T-helper 2 cell (primary cell): ENCODE measurements at places on chromosomes 5 and 9.
A peak's percentile ranks its signal among the peaks of the same experiment; 100 is the strongest.

GRCh38 chr5:160494451-160494850, 72.8 kb downstream of the PTTG1 start:
- no peak for DNase-seq

DNA sequence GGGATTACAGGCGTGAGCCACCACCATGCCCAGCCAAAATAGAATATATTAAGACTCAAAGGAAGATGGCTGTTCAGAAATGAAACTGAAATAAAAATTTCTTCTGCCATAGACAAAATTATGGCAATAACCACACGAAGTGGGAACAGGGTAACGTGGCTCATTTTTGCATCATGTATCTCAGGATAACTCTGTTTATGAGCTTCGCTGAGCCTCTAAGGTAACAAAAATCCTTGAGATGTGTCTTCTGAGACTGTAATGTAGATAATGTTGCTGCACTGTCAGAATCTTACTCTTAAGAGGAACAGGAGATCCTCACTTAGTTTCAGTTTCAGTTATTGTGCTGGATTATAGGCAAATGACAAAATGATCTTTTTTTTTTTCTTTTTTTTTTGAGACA, 153.8 kb downstream of the GOLPH3 start:
- no peak for DNase-seq

GRCh38 chr9:98132806-98133631, 14.0 kb upstream of the TRIM14 start:
- DNase-seq, result no peak

DNA sequence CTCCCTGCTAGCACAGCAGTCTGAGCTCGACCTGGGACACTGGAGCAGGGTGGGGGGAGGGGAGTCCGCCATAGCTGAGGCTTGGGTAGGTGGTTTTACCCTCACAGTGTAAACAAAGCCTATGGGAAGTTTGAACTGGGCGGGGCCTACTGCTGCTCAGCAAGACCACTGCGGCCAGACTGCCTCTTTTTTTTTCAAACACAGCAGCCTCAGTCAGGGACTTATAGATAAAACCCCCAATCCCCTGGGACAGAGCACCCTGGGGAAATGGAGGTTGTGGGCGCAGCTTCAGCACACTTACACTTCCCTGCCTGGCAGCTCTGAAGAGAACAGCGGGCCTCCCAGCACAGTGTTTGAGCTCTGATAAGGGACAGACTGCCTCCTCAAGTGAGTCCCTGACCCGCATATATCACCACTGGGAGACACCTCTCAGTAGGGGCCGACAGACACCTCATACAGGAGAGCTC, 151.1 kb upstream of the APC start:
- DNase-seq, result no peak

- no peak for DNase-seq
Observed at GRCh38 chr5:59660737-59661136, 232.8 kb downstream of the PDE4D start.

DNA sequence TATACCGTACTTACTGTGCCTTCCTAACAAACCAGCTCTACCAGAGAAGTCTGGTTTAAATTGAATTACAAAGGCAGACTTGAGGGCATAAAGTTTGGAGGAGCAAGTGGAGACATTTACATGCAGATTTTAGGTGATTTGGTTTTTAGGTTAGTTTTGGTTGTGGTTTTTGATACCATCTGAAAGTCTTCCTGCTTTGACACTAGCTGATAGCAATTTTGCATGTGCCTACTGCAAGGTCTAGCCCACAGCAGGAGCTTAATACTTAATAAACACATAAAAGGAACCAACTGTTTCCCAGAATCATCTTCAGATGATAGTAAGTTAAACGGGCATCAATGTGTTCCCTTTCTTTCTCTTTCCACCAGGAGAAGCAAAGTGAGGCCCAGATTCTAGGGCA, 3.4 kb upstream of the ESM1 start:
- no peak for DNase-seq

- no peak for DNase-seq
Observed at GRCh38 chr5:147170603-147171002, 64.2 kb upstream of the STK32A start.

DNA sequence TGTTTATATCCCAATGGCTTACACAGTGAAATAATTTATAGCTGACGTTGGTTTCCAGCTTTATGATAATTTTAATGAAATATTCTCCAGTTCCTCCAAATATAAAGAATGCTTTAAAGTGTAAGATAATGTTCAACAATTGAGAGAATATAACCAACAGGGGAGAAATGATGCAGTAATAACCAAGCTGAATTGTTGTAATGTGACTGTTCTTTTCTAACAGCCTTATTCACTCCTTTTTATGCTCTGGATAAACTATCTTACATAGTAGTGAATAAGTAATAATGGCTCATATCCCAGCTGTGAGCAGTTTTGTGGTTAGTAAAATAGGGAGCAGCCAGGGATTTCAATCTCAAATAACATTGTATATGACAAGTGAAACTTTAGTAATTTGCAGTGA, 2348.7 kb upstream of the ACO1 start:
- no peak for DNase-seq

DNA sequence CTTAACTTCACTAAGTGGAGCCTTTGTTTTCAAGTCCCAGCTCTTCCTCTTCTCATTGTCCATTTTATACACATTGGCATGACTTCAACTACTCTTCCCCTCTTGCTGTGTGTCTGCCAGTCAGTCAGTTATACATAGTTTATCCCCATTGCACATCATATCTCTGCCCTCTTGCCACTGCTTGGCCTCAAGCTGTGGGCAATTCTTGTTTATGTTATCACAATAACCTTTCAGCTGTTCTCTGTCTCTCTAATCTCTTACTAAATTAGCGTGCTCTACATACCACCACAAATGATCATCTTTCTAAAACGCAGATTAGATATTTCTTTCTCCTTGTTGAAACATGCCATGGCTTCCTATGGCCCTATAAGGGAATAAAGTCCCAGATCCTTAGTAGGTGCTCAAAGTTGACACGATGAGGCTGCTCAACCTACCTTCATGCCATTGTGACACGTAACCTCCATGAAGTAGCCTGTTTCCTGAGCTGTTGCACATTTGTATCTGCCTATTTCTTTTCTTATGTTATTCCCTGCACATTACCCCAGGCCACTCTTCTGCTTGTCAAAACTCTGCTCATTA, 239.3 kb downstream of the GAS1 start:
- no peak for DNase-seq

DNA sequence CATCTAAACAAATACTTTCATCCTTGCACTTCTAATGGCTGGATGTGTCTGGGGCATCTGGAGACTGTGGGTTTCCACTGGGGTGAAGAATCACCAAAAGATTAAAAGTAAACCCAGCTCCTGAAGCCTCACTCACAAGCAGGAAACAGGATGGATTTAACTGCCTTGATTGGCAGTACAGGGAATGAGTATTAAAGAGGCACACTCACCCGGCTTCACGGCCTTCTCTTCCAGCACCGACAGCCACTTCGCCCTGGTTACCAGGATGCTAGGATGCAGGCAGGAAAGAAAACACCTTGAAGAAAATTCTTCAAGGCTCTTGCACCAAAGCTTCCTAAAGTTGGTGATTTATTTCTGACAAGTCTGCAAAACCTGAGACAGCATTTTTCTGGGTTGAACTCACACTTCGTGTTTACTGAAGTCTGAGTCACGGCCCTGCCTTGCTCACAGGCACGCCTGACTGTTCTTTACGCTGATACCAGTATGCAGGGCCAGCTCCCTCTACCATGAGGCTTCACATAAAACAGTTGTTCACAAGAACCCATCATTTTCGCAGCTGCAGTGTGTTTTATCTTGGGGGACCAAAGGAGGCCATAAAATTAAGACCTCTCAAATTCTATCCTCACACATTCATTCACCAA, 56.5 kb upstream of the ZNF354A start:
- DNase-seq, result no peak

- DNase-seq, result no peak
Observed at GRCh38 chr9:78325343-78325742, 28.4 kb downstream of the PSAT1 start.

DNA sequence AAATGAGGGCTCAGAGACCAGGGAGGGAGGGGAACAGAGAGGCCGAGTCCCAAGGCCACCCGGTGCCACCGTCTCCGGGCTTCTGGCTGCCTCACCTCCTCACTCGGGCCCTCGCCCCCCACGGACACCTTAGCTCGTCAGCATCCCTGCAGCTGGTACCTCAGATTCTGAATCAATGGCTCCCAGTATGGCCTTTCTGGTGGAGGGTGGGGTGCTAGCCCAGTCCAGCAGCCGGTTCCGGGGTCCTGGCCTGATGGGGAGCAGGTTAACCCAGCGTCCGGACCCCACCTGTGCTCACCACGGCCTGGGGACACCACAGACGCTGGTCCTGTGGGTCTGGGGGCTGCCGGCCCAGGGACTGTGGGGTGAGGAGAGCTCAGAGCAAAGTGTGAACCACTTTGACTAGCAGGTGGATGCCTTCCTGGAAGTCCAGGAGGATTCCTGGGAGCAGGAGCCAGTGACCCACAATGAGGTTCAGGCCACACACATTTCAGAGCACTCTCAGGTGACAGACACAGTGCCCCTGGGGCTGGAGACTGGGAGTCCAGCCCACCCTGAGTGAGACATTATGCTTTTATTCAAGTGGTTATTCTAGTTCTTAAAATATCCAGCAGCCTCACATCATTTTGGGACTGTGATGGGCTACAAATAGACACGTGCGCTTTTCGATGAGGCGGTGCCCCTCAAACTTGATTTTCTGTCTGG, 53.3 kb downstream of the AHRR start:
- DNase-seq, result no peak

DNA sequence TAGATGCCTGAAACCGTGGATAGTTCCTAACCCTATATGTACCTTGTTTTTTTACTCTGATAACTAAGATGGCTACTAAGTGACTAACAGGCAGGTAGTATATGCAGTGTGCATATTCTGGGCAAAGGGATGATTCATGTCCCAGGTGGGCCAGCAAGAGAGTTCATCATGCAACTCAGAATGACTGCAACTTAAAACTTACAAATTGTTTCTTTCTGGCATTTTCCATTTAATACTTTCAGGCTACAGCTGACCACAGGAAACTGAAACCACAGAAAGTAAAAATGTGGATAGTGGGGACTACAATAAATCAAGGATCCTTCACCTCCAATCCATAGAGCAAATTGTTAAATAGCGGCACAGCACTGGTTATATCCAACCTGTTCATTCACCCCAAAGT, 30.7 kb upstream of the VCAN start:
- DNase-seq, result no peak

- peak; percentile 87 for DNase-seq
Observed at GRCh38 chr5:97183100-97183929, at the start of gene RIOK2. TSS of gene RIOK2 (minus strand) at chr5:97183247. CDS start at chr5:97183191, 56 bp downstream.

DNA sequence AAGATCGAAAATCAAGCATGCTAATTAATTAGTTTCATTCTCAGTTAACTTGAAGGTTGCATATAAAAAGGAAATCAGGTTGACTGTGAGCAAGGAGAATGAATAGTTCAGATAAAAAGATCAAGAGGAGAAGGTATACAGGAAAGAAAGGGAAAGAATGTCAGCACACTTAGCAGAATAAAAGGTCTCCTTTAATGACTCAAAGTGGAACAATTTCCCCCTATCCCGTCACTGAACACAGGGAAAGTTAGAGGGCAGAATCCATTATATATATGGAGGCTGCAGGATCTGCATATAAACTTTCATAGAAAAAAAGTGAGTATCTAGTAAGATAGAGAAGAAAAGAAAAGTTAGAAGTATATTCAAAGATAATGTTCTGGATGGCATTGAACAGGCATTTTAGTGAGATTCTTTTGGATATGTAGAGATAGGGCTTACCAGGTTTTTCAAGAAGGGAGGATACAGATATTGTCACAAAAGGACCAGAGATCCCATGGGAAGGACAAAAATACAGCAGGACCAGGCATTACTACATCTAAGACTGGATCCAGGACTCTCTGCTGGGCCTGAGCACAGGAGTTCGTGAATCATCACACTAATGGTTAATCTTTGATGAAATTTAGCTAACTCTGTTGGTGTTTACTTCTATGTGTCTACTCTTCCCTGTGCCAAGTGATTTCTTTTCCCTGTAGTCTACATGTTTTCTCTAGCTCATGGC, 988.2 kb upstream of the ARRDC3 start:
- DNase-seq, result no peak

DNA sequence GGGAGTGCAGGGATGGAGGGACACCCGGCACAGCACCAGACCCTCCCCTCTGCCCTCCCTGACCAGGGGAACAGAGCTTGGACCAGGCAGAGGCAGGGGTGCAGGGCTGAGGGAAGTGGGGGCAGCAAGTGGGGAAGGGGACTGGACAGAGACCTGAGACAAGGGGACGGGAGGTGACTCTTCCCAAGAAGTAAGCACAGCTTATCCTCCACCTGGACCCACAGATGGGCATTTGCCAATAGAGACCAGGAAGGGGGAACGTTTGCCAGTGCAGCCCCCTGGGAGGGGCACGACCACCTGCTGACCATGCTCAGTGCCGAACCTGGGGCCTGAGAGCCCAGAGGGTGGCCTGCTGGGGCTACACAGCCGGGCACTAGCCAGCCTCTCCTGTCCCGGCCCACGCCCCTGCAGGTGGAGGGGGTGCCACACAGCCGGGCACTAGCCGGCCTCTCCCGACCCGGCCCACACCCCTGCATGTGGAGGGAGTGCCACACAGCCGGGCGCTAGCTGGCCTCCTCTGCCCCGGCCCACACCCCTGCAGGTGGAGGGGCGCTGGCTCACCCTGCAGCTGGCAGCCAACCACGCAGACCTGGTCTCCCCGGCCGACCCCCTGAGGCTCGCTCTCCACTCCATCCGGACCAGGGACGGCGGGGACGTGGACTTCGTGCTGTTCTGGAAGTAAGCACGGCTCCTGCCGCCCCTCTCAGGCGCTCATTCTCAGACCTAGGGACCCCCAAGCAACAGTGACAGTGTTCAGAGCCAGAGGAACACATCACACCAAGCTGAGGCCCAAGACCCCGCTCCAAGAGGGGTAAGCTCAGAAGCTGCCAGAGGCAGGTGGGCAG, 24.3 kb downstream of the GLT6D1 start:
- DNase-seq, result no peak

- DNase-seq, result no peak
Observed at GRCh38 chr9:108270051-108270450, 585.7 kb downstream of the ACTL7B start.

GRCh38 chr9:95506678-95507463, 9.9 kb downstream of the PTCH1 start:
- peak; percentile 40 for DNase-seq

- DNase-seq, result no peak
Observed at GRCh38 chr9:3299872-3300271, 225.9 kb downstream of the RFX3 start.

GRCh38 chr9:93678199-93679019, 102.0 kb downstream of the PHF2 start:
- no peak for DNase-seq

GRCh38 chr5:175682664-175683063, 24.8 kb downstream of the HRH2 start:
- no peak for DNase-seq
